ENCODE measurements at places on chromosomes 4 and X.

GRCh38 chr4:138802499-138802898, 213.1 kb upstream of the NOCT start:
- DNase-seq: no peak

GRCh38 chrX:57172544-57172943, 35.3 kb upstream of the SPIN2A start:
- DNase-seq: peak; percentile 0

- DNase-seq: peak; percentile 91
These were observed 20.1 kb downstream of the GPR143 start for GRCh38 chrX:9745417-9746115.

DNA sequence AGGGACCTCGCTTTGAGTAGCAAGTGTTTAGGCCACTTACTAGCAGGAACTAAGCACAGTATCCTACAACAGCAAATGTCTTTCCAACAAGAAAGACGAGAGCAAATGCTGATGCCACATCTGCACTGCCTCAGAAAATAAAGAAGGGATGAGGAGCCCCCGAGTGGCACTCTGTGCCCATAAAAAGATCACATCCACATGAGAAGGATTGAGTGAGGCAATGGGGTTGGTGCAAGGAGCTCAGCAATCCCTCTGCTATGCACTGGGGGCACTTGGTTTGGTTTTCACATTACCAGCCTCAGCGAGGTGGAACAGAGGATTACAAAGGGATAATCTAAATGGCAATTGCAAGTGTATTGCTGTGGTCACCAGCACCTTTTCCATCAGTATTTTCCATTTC, 252.8 kb upstream of the SLC7A11 start:
- peak; percentile 67 for DNase-seq
